ENCODE measurements at places on chromosomes 1 and 21.

DNA sequence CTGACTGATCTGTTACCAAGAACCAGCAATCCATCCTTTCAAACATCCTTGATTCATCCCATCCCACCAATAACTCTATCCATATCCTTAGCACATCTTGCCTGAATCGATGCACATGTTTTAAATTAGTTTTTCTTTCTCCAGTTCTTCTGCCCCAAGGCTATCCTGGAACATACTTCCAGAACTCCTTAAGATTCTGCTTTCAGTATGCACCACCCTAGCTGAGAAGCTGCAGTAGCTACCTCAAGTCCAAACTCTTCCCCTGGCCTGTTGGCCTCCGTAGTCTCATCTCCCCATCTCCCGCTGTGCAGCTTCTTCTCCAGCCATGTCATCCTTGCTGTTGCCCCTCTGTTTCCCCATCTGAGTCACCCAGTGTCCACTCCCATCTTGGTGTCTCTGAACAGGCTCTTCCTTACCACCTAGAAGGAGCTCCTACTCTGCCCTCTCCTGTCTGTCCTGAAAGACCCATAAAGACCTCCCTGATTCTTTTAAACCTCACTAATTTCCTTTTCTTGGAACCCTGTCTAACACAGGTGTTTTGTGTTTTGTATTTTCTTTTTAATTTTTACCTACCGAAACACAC lies 108.0 kb downstream of the SGIP1 start:
- no peak for DNase-seq

DNA sequence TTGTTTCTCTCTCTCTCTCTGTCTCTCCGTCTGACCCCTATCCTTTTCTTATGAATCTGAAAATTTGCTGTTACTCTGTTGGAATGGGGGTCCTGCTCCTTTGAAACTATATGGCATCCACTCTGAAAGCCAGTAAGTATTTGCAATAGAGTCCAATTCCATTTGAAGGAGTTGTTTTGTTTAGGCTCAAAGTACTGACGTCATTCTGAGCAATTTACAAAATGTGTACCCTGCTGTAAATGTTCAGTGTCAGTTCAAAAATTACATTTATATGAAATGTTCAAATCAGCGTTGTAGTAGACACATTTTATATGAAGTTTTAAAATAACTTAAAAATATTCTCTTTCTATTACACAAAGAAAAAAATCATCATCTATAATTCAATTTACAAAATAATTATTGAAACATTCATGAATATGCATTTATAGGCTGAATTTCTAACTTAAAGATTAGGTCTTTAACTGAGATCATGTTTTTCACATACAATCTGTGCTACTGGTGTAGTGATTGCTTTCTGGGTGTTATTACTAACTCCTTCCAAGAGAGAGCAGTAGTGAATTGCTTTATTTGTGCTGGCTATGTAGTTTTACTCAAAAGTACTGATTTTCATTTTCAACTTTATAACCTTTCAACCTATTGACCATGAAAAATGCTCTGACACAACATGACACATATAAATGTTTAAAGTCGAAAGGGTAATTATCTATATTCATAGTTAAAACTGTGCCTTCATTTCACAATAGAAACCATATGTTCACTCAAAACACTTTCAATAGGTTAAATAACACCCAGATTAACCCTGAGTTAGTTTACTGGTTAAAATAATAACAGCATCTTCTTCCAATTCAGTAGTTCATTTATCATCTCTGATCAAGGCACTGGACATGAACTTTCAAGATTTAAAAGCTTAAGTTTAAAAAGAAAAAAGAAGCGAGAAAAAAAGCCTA lies 253.1 kb upstream of the ADGRL4 start:
- peak; percentile 7 for DNase-seq

- DNase-seq, result no peak
Measured at GRCh38 chr1:12276225-12276624, 46.4 kb downstream of the VPS13D start.

DNA sequence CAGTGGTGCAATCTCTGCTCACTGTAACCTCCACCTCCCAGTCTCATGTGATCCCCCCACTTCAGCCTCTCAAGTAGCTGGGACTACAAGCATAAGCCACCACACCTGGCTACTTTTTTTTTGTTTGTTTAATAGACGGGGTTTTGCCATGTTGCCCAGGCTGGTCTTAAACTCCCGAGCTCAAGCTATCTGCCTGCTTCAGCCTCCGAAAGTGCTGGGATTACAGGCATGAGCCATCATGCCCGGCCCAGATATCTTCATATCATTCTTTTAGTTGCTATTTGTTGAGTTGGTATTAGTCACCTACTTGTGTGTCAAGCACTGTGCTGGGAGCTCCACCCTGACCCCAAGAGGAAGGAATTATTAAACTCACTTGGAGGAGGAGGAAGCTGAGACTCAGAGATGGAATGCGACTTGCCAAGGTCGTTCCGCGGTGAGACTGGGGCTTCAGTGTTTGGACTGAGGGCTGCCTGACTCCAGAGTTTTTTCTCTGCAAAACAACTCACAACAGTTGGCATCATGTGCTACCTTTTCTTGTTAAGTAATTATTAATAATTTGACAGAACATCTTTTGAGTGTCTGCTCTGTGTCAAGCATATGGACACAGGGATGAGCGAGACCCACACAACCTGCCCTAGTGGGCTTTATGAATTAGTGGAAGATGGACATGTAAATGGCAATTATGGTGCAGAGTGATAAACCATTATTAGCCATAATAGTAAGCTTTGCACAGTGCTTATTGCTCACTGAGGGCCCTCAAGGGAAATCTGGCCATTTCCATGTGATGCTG lies 132.0 kb downstream of the FOXD2 start:
- peak; percentile 68 for DNase-seq

DNA sequence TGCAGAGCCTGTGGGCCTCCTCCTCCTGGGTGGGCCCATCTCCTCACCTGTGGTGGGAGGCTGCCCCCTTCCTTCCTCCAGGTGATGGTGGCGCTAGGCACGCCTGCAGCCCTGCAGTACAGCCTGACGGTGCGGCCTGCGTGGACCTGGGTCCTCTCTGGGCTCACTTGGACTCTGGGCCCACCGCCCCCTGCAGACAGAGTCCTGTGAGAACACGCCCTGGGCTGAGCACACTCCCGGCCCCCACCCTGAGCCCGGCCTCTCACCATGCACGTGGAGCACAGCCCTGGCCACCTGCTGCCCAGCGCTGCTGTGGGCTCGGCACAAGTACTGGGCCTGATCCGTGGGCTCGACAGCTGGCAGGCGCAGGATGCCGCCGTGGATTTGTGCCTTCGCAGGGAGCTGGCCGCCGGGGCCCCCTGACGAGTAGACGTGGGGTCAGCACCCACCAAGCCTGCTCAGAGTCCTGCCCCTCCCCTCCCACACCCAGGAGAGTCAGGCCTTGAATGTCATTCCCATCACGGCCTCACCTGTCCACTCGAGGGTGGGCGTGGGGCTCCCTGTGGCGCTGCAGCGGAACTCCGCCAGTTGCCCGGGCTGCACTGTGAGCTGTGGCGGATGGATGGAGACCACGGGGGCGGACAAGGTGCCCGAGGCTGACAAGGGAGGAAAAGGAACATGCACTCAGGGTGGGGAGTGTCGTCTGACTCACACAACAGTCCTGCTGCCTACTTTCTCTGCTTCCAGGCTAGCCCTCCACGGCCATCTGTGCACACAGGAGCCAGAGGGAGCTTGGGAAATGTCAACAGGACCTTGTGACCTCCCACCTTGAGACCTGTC lies 43.4 kb downstream of the LDLRAD2 start:
- DNase-seq, result no peak

- no peak for DNase-seq
Measured at GRCh38 chr1:230387876-230388275, 38.3 kb downstream of the PGBD5 start.

DNA sequence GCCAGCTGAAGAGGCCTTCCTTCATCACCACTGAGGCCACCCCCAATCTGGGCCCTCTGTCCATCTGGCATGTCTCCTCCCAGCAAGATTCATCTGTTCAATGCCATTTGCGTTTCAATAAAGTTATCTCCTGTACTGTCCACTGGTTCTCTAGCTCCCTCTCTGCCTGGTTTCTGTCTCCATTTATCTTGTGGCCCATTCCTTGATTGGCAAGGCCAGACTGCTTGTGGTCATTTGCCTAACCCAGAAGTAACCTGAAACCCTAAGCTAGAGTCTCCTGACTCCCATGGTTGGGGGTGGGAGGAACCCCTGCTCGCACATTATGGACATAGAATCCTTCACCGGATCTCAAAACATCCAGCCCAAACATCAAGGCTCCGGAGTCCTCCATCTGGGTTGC lies 2.1 kb upstream of the IPO9 start:
- DNase-seq, result no peak

DNA sequence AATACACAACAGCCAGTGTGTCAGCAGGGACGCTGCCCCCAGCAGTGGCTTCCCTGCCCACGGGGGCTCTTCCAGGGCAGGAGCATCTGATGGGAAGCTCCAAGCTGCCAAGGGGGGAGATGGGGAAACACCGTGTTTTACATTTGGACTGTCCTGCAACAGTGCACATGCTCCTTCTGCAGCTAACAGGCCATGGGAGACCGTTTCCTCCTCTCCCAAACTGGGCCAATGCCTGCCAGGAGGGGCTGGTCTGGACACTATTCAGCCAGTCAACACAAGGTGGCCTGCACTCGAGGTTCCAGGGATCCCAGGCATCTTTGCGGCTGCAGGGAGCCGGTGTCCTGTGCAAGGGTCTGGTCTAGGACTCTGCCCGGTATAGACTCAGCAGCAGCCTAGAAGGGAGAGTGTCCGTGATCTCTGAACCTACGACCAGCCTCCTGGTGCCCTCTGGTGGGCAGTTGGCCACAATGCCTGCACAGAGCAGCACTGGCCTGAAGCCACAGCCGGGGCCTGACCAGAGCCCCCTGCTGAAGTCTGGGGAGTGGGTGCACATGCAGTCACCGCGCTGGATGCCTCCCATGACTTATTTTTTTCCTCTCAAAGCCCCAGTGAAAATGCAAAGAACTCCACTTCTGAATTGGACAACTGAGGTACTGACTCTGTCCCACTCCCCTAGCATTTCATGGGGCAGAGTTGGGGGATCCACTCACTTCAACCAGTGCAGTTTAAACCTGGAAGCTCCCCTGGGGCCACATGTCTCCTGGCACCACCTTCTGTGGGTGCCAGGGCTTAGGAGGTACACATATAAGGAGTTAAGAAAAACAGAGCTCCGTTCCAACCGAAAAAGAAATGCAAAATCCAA lies 33.3 kb downstream of the RCC2 start:
- peak; percentile 8 for DNase-seq

- DNase-seq, result no peak
Measured at GRCh38 chr1:52153898-52154297, 12.0 kb downstream of the ZFYVE9 start.

- no peak for DNase-seq
Measured at GRCh38 chr1:160171980-160172379, 18.4 kb upstream of the CASQ1 start.

DNA sequence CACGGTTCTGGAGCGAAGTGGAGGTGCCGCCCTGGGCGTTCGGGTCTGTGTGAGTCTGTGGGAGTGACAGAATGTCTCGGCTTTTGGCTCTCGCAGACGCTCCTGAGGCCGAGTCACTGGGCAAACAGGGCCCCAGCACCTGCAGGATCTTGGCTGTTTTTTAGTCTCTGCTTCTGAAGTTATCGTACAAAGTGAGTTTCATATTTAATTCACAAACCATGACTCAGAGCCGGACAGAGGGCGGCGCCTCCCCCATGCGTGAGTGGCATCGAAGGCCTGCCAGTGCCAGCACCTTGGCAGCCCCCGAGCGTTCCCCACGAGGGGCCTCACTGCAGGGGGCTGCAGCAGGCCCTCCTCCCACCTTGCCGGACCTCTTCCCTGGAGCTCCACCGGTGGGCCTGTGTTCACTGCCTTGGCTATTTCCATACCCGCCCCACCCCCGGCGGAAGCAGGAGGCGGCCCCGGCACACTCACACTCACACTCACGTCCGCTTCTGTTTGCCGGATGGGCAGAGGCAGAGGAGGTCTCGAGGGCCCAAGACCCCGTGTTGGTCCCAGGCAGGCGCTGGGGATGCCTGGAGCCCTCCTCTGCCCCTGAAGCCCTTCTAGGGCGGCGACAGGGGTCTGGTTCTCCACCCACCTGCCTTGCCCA lies 56.3 kb downstream of the MORN1 start:
- DNase-seq, result no peak

GRCh38 chr1:235416662-235417049 lies 49.4 kb downstream of the TBCE start:
- no peak for DNase-seq

- DNase-seq, result no peak
Measured at GRCh38 chr1:88472298-88472697, 211.8 kb upstream of the PKN2 start.

- DNase-seq, result no peak
Measured at GRCh38 chr21:21412096-21412495, 413.9 kb downstream of the NCAM2 start.

GRCh38 chr1:226019572-226019971 lies 20.4 kb upstream of the SDE2 start:
- no peak for DNase-seq

DNA sequence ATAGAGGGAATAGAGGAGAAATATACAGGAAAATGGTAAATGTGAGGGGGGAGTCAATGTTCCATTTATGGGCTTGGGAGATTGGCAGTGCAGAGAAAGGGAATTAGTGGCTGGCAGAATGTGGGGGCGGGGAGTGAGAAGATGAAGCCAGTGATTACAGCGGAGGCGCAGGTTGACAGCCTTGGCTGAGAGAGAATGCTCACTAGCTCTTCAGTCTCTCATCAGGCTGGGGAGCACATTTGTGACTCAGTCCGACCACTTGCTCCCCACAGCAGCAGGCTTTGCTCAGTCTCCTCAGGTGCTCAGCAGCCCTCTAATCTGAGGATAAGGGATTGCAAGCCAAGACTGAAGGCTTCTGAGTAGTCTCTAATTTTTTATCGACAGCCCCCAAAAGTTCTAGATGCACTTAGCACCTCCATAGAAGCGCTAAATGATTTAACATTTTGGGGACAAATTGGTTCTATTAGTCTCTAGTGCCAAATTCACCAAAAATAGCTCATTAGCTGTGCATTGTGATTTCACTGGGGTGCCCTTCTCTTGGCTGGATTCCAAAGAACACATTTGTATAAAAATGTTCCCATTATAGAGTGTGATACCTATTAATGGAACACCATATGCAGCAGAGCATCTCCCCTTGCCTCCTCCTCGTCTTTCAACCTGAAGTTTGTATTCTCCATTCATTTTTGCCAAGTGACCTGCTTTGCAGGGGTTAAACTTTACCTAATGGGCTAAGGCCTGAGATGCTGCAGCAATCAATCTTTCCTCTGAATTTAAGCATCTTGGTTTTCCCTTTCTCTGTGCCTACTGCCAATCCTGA lies 191.8 kb downstream of the ZNF326 start:
- DNase-seq, result no peak

DNA sequence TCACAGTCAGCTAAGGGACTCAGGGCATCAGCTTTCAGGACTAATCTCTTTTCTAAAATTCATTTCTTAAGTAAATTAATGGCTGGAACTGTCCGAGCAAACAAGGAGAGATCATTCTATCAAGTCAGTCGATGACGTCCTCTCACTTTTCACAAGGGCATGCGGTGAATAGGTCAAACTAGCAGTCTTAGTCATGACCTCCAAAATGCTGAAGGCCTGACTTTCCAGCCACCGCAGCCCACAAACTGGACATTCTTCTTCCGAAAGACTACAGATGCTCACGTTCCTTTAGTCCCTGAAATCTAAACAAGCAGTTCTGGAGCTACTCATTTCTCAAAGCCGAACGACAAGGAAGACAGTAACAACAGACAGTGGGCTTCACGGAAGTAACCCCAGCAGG lies 127.9 kb downstream of the TIAM1 start:
- DNase-seq, result no peak
